ENCODE measurements at places on chromosomes 1 and 21.
A peak's percentile ranks its signal among the peaks of the same experiment; 100 is the strongest.

DNA sequence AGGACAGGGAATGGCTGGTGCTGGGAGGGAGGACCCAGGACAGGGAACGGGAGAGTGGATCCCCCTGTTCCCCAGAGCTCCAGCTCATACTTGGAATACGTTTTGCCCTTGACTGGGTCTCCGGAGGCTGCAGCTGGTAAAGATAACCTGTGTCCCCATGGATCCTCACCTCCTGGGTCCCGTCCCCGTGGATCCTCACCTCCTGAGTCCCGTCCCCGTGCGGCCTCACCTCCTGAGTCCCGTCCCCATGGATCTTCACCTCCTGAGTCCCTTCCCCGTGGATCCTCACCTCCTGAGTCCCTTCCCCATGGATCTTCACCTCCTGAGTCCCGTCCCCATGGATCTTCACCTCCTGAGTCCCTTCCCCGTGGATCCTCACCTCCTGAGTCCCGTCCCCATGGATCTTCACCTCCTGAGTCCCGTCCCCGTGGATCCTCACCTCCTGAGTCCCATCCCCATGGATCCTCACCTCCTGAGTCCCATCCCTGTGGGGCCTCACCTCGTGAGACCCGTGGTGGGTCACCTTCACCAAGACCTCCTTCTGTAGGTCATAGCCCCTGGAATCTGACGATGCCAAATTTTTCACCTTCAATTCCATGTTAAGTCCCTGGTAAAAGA is 61.4 kb downstream of the SCCPDH start:
- DNase-seq: no peak

DNA sequence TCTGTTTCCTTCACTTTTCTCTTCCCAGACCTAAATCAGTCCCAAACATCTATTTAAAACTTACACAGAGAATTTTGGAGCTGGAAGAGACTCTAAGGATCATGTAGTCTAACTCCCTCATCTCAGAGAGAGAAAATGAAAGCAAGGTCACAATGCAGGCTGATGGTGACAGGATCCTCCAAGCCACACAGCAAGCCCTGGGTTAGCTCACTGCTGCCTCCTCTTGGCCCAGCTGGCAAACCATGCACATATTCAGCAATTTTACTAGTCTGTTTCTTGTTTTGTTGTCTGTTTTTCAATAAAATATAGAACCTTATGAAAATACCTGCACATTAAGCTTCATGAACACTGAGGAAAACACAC is 27.7 kb upstream of the LY9 start:
- no peak for DNase-seq

DNA sequence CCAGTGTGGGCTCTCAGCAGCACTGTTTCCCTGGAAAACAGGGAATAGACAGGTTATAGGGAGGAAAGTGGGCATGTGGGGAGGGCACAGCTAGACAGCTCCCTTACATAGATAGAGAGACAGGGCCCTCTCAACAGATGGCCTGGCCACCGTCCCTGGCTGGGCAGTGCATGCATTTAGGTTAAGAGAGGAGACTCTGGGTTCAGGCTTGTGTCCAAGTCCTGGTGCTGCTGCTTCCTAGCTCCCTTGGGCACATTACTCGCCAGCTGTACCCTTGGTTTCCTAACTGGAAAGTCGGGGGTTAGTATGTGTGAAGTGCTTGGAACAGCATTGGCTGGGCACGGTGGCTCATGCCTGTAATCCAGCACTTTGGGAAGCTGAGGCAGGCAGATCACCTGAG is 9.1 kb downstream of the PLOD1 start:
- DNase-seq: no peak

GRCh38 chr21:18743531-18743930 is 339.9 kb upstream of the TMPRSS15 start:
- no peak for DNase-seq

- no peak for DNase-seq
Measured at GRCh38 chr1:38814444-38814983, 45.1 kb downstream of the RRAGC start.

- no peak for DNase-seq
Measured at GRCh38 chr1:1084372-1085170, 10.5 kb upstream of the RNF223 start.

- DNase-seq: peak; percentile 36
Measured at GRCh38 chr1:218810306-218810705, 363.4 kb upstream of the LYPLAL1 start.

- DNase-seq: no peak
Measured at GRCh38 chr1:40984066-40984465, 4.6 kb downstream of the CTPS1 start.

- no peak for DNase-seq
Measured at GRCh38 chr1:109114342-109114674, 393 bp downstream of the ELAPOR1 start.

DNA sequence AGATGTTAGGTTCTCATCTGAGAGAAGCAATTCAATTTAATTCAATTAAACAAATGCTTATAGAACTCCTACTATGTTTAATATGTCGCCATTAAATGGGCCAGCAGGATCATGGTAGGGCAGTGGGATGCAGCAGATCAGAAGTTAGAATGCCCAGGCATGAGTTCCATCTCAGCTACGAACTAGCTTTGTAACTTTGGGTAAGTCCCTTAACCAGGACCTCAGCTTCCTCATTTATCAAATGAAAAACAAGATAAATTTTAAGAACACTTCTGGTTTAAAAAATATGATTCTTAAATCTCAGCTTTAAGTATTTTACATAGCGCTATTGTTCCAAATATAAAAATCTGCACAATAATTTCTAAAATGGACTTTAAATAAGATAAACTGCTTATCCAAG is 67.5 kb upstream of the GFI1 start:
- DNase-seq: no peak

- no peak for DNase-seq
Measured at GRCh38 chr1:210677533-210677932, 348.8 kb downstream of the HHAT start.

- DNase-seq: peak; percentile 22
Measured at GRCh38 chr1:109784551-109785252, 21.0 kb upstream of the EPS8L3 start.

DNA sequence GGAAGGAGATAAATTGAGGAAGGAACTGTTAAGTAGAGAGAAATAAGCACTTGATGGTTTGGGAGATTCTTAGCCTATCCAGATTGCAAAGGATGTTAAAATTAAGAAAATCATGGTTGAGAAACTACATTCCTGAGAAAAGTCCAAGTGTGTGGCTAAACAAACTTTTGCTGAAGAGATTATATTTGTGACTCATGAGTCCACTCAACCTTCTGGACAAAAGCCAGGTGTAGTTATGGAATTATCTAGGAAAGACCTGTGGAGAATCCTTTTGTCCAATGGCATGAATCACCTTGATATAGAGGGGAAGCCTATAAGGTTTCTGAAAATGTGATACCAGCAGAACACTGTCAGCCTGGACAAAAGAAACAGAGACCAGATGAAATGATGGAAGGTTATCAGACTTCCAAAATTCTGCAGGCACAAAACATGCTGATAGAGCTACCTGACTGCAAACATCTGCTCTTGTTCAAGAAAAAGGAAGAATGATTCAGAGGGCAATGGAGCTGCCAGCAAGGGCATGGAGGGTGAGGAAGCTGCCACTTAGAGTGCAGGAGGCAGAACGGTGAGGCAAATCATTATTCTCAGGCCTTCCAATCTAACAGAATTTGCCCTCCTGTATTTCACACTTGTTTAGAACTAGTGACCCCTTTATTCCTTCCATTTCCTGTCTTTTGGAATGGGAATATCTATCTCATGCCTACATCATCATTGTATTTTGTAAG is 300.6 kb upstream of the PRMT6 start:
- no peak for DNase-seq

DNA sequence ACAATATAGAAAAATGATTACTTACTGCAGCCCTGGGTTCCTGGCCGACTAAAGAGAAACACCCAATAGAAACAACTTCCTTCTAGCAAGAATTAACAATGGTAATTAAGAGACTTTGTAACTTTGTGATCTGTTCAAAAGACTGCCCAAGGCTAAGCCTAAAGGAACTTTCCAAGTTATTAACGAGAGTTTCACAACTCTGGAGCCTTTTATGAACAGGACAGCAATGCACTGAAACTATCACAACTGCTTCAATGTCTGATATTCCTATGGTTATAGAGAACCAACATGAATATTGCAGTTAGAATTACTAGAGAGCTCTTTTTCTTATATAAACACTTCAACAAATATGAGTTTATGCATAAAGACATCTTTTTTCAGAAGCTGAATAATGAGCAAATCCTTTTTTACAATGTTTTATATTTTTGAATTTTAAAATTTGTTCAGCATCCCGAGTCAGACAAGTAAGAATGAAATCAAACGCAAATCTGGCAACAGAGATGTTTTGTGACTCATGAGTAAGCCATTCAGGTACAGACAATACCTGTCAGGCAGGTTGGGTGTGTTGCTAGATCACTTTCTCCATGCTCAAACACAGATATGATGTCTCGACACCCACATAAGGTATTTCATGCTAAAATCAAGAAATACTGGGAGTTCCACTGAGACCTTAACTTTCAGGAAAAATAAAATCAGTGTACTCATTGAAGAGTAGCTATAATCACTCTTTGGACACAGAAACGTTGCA is 22.2 kb upstream of the KCNJ15 start:
- no peak for DNase-seq

DNA sequence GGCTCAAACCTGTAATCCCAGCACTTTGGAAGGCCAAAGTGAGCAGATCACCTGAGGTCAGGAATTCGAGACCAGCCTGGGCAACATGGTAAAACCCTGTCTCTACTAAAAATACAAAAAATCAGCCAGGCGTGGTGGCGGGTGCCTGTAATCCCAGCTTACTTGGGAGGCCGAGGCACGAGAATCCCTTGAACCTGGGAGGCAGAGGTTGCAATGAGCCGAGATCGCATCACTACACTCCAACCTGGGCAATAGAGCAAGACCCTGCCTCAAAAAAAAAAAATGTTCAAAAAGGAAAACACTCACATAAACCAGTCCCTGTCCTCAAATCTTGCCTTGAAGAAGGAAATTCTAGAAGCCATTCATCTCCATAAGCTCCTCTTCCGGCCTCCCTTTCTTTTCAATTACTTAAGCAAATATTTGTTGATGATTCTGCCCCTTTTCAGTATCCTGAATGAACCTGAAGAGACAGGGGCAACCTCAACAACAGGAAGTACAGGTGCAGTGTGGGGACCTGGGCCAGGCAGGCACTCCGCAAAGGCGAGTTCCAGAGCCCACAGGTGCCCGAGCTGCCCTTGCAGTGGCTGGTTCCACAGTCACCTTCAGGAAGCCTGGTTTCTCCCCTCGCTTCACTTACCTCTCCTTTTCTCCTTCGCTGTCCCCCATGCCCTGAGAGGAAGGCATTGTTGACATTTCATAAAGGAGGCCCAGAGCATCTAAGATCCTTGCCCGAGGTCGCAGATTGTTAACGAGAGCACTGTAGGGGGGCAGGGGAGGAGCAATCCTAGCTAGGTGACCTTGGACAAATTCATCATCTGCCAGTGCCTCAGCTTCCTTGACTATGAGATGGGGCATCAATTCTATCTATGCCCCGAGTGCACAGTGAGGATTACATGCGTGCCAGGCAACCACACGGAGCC is 8.9 kb upstream of the LEFTY1 start:
- DNase-seq: no peak

DNA sequence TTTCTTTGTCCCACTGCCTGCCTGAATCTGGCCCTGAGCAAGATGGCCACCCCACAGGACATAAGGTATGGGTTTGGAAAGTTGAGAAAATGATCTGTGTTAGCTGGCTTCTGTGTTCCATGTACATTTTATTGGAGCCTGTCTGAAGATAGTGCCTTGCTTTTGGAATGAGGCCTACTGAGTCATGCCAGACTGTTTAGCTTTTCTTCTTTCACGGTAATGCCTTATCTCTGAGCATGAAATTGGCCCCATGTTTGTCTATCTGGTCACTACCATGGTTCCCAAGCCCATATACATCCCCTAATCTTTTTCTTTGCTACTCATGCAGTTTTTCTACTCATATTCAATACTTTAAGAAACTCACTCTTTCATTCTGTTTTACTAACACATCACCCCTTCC is 85.1 kb upstream of the LMO4 start:
- DNase-seq: no peak

- DNase-seq: no peak
Measured at GRCh38 chr1:230877146-230877923, 9.0 kb upstream of the C1orf198 start.

DNA sequence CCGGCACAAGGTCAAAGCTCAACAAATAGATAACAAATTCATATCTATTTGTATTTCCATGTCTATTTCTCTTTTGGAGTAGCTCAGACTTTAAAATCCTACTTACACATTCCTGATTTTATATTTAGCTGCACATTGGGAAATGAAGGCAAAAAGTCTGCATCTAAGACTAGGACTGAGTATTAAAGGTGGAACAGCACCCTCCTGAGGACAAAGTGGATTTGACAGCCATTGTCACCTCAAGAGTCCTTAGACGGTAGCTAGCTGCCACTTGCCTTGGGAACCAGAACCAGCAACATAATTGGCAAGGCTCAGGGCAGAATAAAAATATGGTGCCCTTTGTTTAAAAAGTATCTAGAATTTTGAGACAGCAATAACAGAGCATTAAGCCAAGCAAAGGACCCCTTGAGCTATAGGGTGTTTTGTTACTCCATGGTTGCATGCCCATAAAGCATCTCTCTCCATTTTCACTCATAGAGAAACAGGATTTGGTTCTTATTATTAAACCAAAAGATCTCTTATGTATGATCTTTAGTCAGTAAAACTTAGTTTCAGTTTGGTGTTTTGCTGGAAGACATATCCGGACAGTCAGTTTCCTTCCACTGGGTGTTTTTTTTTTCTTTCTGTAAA is 30.0 kb upstream of the SGIP1 start:
- no peak for DNase-seq

DNA sequence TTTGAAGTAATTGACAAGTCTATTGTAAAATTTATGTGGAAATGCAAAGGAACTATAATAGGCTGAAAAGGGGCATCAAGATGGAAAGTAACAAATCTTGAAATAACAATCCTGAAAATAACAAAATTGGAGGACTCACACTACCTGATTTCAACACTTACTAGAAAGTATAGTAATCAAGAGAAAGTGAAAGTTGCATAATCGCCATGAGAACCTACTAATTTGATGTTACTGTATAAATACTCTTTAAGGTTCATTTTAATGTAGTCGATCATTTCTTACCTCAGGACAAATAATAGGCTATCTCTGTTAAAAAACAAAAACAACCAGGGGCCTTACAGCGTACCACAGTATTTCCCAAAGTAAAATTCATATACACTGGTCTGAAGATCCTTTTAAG is 71.7 kb downstream of the EDEM3 start:
- no peak for DNase-seq

DNA sequence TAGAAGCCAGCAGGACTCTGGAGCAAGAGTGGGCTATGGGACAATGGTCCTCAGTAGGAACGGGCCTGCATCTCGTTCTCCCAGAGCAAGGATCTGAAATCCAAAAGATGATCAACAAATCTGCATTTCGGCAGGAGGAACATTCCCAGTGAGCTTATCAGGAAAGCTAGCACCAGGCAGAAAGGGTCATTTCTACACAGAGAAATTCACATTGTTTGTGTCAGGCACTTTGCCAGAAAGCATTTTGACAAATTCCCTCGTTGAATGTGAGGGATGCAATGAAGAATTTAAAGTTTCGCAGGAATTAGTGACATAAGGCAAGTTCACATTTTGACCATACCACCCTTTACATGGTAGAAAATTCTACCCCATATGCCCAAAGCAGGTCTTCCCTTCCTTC is 31.6 kb upstream of the ETS2 start:
- no peak for DNase-seq

Data from right hindlimb (tissue), 1 donor.